Vagina (tissue), 2 donors: ENCODE measurements at places on chromosomes 5 and 9.

DNA sequence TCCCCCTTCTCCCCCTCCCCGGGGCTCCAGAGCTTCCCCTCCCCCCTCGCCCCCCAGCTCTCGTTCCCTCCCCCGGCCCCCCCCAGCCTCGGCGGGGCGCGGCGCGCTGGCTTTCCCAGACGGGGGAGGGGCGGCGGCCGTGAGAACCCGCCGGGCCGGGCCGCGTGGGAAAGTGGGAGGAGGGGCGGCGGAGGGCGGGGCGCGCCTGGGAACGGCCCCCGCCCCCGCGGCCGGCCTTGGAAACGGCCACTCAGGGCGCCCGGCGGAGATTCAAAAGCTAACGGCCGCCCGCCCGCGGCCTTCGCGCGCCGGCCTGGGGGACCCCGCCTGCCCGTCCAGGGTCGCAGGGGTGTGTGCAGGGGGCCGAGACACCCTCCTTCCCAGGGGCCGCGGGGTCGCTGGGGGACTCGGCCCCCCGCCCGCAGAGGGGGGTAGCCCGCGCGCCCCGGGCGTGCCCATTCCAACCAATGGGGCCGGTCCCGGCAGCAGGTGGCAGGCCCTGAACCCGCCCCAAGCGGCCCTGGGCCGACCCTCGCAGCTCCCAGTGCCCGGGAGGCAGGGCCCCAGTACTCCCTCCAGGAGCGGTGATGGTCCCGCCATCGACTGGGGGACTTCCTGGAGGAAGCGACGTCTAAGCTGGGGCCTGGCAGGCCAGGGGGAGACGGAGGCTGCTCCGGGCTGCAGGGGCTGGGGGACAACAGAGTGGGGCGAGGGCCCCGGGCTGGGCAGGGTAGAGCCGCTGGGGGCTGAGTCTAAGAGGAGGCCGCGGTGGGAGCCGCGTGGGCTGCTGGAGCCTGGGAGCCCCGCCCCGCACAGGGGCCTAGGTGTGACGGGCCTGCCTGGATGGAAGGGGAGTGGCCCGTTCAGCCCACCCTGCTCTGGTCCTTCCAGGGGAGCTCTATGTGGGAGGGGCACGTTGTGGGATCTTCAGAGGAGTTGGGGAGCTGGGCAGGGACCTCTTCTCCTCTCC is 14.2 kb upstream of the NRARP start:
- peak overlapping the region; percentile 28 for H3K4me3 ChIP-seq
- peaks cover 50% of the 10 kb centered on the region for H3K4me1 ChIP-seq
- peak overlapping the region; percentile 76 for H3K27ac ChIP-seq
- DNase-seq, result no peak
- H3K36me3 ChIP-seq, result no peaks in the 10 kb centered on the region

DNA sequence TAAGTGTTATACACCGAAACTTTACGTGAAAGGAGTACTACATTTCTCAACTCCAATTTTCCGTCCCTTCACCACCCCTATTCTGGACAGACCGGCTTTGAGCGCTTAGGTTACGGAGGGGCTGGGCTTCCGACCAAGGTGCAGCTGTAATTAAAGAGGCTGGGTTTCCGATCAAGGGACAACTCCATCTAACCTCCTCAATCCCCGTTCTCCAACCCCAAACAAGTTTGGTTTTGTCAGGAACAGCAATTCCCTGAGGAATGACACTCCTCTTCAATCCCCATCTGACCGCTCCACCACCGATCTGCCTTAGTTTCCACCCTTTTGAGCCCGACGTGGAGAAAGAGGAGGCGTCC is 577 bp downstream of the TUT7 start:
- H3K27ac ChIP-seq, result peak overlapping the region; percentile 96
- peak overlapping the region; percentile 98 for H3K4me3 ChIP-seq
- H3K4me1 ChIP-seq, result peaks cover 56% of the 10 kb centered on the region
- no peaks in the 10 kb centered on the region for H3K27me3 ChIP-seq
- no peaks in the 10 kb centered on the region for H3K36me3 ChIP-seq

DNA sequence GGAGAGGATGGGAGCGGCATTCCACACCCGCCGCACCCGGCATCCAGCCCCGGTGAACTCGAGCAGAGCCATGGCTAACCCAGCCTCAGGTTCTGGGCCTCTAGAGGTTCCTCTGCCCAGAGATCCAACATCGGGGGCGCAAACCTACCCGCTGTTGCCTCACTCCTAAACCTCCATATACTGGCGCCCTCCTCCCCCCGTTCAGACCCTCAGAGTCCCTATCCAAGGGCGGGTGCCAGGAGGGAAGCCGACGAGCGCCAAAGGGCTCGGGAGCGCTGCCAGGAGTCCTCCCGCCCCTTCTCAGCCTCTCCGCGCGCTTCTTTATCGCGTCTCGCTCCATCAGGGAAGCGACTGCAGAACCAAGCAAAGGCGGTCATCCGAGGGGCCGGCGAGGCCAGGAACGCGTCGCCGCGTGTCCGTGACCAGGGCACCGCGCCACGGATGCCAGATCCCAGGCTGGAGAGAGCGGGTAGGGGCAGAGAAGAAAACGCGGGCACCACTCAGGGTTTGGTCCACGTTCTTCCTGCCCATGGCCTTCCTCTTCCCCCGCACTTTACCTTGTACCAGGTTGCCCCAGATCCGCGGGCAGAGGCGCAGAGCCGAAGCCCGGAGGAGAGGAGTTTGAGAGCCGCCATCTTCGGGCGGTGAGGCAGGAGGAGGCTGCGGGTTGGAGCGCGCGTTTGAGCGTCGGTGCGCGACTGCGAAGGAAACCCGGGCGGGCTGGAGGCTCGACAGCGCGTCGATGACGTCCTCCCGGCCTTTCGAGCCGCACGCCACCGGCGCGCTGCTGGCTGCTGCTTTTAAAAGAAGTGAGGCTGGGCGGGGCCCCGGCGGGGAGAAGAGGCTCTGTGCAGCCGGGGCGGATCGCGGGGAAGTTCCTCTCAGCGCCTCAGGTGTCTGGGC is at the start of gene OXCT1:
OXCT1 (minus strand) TSS at position 702 of the 903 bp plus-strand sequence; CDS start at position 635, 67 bp downstream.
- peak within 1 kb of the TSS; percentile 68 for H3K4me3 ChIP-seq
- H3K36me3 ChIP-seq, result no peaks in the 10 kb centered on the region
- H3K27ac ChIP-seq, result peak within 1 kb of the TSS; percentile 83
- H3K27me3 ChIP-seq, result no peaks in the 10 kb centered on the region
- peak; percentile 89 for DNase-seq

DNA sequence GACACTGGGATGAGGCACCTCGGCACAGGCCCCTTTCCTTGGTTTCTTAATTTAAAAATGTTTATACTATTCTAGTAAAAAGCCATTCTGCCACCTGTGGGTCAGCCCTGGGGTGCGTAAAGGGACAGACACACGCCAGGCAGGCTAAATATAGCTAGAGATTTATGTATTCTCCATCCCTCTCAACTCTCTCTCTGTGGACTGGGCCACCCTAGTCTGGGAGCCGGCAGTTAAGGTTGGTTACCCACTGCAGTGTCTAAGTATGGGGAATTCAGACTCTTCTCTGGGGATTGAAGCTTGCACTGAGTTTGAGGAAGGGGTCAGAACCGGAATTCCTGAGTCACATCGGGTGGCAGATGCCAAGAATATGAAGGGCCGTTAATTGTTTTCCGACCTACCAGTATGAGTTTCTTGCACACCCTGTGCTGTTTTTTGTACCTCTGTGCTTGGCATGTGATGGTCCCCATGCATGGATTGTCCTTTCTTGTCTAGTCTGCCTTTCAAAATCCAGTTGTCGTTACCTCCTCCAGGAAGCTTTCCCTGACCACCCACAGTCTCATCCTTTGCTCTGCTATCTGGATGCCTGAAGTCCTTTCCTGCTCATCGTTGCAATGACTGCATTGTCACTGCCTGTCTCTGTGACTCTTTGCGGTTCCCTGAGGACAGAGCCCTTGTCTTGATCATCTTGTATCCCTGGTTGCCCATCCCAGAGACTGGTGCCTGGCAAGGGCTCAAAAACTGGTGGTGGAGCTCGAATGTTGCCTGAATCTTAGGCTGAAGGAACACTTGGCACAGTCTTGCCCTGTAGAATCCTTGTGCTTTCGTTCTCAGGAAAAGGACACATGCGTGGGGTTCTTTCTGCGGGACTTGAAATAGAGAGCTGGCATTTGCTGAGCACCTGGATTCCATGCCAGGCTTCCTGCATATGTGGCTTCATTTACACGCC is 2.1 kb downstream of the NEURL1B start:
- peaks cover 31% of the 10 kb centered on the region for H3K4me1 ChIP-seq
- no peaks in the 10 kb centered on the region for H3K36me3 ChIP-seq
- no peak for DNase-seq
- peak overlapping the region; percentile 88 for H3K27ac ChIP-seq
- H3K4me3 ChIP-seq, result peak overlapping the region; percentile 69

DNA sequence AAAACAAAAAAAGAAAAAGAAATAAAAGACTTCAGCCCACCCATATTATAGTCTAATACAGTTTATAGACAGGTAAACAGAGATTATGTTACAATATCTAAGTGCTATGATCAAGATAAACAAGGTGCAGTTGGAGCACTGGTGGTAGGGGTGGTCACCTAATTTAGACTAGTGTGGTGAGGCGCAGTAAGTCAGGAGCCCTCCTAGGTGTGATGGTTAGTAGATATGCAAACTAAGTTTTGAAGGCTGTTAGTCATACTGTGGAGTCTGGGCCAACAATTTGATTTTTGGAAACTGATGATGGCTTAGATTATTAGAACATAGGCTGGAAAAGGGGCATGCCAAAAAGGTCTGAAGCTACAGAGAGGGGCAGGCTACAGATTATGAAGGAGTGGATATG is 14.7 kb downstream of the NIPBL start:
- H3K4me3 ChIP-seq, result no peak overlapping the region
- H3K27ac ChIP-seq, result no peak overlapping the region
- no peaks in the 10 kb centered on the region for H3K27me3 ChIP-seq
- peaks cover 43% of the 10 kb centered on the region for H3K4me1 ChIP-seq
- DNase-seq, result no peak
- H3K36me3 ChIP-seq, result no peaks in the 10 kb centered on the region

- no peak for DNase-seq
- H3K4me1 ChIP-seq, result peaks cover 9% of the 10 kb centered on the region
- no peaks in the 10 kb centered on the region for H3K27me3 ChIP-seq
- no peaks in the 10 kb centered on the region for H3K36me3 ChIP-seq
Measured at GRCh38 chr9:131292937-131293336, 3.4 kb downstream of the PLPP7 start.

DNA sequence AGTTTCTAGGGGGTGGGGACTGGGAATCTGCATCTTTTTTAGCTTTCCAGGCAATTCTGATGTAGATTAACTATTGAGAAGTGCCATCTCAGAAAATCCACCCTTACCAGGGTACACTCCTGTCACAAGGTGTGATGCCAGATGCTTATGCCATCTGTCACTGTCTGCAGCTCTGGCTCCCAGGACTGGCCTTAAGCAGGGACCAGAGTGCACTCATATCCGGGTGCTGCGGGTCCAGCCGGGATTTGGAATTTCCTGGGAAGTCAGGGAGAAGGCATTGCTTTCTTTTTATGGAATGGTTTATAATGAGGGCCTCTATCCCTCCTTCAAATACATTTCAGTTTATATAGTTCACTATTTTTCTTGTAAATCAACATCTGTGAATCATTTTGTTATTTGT is 92.6 kb downstream of the TMEM174 start:
- H3K27ac ChIP-seq, result no peak overlapping the region
- H3K27me3 ChIP-seq, result no peaks in the 10 kb centered on the region
- H3K4me3 ChIP-seq, result no peak overlapping the region
- DNase-seq, result no peak
- no peaks in the 10 kb centered on the region for H3K36me3 ChIP-seq

- H3K27me3 ChIP-seq, result no peaks in the 10 kb centered on the region
- H3K4me1 ChIP-seq, result no peaks in the 10 kb centered on the region
- no peak for DNase-seq
- H3K27ac ChIP-seq, result no peak overlapping the region
- H3K36me3 ChIP-seq, result no peaks in the 10 kb centered on the region
- no peak overlapping the region for H3K4me3 ChIP-seq
Measured at GRCh38 chr5:75847561-75848021, 130.4 kb upstream of the POC5 start.

DNA sequence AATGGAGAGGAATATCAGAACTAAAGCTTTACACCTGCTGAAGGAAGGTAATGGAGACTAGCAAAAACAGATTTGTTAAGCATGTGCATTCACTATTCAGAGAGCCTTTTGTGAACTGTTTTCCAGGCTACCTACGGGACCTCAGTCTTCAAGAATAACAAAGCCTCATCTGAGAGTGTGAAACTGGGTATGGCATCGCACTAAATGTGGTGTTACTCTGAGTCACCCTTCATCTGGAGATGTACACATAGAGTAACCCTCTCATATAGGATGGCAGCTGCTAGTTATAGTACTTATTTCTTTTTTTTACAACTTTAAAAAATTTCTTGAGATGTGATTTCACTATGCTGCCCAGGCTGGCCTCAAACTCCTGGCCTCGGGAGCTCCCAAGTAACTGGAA is 306.8 kb downstream of the ZNF608 start:
- H3K27ac ChIP-seq, result no peak overlapping the region
- H3K4me1 ChIP-seq, result no peaks in the 10 kb centered on the region
- no peak for DNase-seq
- no peak overlapping the region for H3K4me3 ChIP-seq
- no peaks in the 10 kb centered on the region for H3K36me3 ChIP-seq

- no peak overlapping the region for H3K4me3 ChIP-seq
- no peaks in the 10 kb centered on the region for H3K27me3 ChIP-seq
- H3K36me3 ChIP-seq, result no peaks in the 10 kb centered on the region
- no peak for DNase-seq
- no peak overlapping the region for H3K27ac ChIP-seq
Measured at GRCh38 chr5:33968211-33969005, 16.1 kb downstream of the SLC45A2 start.

- no peaks in the 10 kb centered on the region for H3K4me1 ChIP-seq
- H3K4me3 ChIP-seq, result no peak overlapping the region
- no peaks in the 10 kb centered on the region for H3K27me3 ChIP-seq
- DNase-seq, result no peak
Measured at GRCh38 chr5:125837866-125838265, 585.3 kb upstream of the GRAMD2B start.

GRCh38 chr5:91382530-91383026 is 539 bp downstream of the ARRDC3 start:
- H3K36me3 ChIP-seq, result no peaks in the 10 kb centered on the region
- peak overlapping the region; percentile 100 for H3K27ac ChIP-seq
- no peaks in the 10 kb centered on the region for H3K27me3 ChIP-seq
- H3K4me3 ChIP-seq, result peak overlapping the region; percentile 62
- H3K4me1 ChIP-seq, result peaks cover 23% of the 10 kb centered on the region
- DNase-seq, result no peak

DNA sequence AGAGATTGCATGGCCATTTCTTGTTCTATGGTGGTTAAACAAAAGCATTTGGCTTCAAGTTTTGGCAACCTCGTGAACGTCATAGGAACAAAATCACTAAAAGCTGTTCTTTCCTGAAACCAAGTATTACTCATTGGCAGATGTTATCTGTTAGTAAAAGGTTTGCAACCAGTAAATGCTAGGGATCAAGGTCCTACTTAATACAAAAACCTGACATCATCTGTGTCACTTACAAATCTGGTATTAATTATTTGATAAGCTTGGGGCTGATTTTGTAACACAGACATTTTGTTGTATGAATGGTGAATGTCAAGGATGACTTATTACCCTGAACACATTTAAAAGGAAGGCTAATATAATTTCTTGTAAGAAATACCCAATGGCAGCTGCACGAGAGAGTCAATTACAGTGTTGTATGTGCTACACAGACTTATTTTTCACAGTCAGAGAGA is 486.4 kb upstream of the ZNF608 start:
- H3K36me3 ChIP-seq, result no peaks in the 10 kb centered on the region
- H3K4me1 ChIP-seq, result no peaks in the 10 kb centered on the region
- no peak for DNase-seq
- H3K4me3 ChIP-seq, result no peak overlapping the region
- H3K27me3 ChIP-seq, result no peaks in the 10 kb centered on the region
- no peak overlapping the region for H3K27ac ChIP-seq
